ENCODE measurements at places on chromosomes 6 and 20. TPM values are rescaled to one million over a fixed set of nuclear protein-coding genes. Genes with fewer than 3 reads are reported as not detected.

GRCh38 chr6:105373481-105373880 is 29.4 kb downstream of the PREP start:
- DNase-seq: no peak

DNA sequence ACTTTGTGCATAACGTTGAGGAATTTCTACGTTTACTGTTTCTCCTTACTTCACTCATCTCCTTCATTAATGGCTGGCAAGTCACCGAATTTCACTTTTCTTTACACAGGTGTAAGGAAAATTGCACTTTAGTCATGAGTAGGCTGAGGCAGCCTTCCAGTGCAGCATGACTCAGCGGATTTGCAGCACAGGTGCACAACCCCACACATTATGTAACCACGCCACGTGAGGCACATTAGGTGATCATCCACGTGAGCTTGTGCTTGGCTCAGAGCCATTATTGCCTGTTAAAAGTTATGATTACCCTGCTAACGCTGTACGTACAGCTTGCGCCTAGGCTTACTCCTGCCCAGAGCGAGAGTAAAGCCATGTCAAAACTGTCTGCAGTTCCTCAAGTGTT is 158.8 kb downstream of the NKAIN2 start:
- DNase-seq: peak; percentile 34

DNA sequence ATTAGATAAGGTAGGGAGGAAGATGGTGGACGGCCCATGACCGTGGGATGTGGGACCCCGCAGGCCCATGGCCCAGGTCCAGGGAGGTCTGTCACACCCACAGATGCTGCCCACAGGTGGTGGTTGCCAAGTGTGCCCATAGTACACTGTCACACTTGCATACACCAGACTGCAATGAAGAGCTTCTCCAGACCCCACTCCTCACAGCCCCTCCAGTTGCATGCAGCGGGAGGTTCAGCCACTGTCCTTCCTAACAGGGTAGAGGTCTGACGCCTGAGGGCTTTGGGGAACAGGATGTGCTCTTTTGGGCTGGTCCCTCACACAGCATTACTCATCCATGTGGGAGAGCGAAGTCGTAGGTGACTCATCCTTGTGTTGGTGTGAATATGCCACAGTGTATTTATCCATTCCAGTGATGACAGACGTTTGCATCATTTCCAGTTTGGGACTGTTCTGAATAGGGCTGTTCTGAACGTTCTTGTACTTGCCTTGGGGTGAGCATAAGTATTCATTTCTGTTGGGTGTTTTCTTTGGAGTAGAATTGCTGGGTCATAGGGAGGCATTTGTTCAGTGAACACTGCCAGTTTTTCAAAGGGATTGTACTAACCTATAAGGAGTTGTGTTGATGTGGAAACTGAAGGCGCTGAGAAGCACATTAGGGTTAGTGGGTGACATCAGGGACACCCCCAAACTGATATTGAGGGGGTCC is 10.1 kb upstream of the PYGB start:
- DNase-seq: peak; percentile 97

Gene CTSZ
- total RNA-seq: 349 TPM

GRCh38 chr20:15794409-15794808 is 778.8 kb downstream of the KIF16B start:
- no peak for DNase-seq

Gene ARMH2
- not detected for total RNA-seq

GRCh38 chr6:144585217-144585814 is 300.2 kb downstream of the UTRN start:
- peak; percentile 26 for DNase-seq

DNA sequence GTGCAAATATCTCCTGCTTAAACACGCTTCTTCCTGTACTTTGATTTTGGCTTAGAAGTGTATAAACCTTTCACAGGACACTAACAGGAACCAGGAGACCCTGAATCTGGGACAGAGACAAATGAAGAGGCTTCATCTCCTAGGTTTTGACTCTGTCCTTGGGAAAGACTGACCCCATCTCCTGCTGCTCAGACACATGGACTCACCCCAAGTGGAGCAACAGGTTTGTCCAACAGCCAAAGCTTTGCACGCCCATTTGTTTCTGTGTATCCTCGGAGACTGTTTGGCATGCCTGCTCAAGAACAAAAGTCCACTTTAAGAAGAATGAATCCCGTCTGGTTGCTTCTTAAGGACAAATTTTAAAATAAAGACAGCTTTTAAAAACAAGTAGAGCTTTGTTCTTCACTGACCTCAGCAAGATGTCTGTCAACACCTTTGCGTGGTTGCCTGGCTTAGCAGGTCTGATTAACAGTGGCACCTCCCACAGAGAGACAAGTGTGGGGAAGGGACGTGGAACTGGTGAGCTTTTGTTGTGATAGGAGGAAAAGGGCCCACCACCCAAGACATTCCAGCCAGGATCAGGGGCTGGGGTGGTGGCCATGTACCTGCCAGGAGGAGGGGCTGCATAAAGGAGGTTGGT is 202.6 kb downstream of the SOD2 start:
- DNase-seq: no peak

DNA sequence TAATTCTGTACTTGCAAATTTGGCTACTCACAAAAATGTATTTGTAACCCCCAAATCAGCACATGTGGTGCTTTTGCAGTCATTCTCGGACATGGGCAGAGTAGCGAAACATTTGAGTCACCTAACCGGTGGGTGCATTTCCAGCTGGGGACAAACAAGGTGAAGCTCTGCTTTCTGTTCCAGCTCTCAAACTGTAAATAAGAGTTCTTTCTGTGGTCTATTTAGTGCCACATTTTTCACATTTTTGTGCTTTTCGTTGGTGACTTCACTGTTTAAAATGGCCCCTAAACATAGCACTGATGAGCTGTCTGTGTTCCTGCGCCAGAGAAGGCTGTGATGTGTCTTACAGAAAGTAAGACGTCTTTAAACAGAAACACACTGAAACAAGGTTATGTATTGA is 244.5 kb downstream of the CDC5L start:
- no peak for DNase-seq

Gene COL9A3
- not detected for total RNA-seq

Gene CAP2
- total RNA-seq: 16.5 TPM

DNA sequence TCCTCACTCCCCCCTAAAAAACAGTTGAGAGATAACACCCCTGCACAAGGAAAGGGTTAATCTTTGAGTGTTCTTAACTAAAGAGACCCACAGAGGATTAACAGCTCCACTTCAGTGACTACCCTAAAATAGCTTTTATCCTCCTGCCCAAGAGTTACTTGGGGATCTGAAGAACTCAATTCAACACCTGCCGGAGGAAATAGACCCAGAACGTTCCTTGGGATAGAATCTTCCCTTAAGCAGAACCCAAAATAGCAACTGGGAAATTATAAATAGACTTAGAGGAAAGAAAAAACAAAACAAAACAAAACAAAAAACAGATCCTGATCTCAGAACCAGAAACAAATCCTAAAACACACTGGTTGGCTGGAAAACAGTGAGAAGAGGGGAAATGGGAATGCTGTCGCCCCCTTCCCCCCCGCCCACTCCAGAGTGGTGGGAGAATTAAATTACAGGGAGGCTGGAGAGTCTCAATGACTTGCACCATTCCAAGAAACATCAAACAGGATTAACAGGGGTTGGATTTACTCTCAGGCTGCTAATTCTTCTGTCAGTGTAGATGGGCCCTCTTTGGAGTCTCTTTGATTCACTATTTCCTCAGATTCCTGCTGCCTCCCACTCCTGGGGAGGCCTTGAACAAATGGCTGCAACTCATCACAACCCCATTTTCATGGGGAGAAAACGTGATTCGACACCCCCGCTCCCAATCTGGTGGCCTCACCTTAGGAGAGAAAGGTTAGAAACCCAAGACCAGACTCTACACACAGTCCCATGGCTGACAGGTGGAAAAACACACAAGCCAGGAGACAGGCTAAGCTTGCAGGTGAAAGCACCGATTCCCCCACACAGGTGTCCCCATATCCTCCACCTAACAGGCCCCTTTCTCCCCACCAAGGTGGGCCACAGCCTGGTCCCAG is 1.4 kb downstream of the PLAGL2 start:
- no peak for DNase-seq

GRCh38 chr20:60381643-60382400 is 423.6 kb downstream of the CDH26 start:
- no peak for DNase-seq

GRCh38 chr6:150627585-150628025 is 27.9 kb downstream of the PLEKHG1 start:
- DNase-seq: no peak

Gene TMEM200A
- not detected for total RNA-seq

Gene ARFGEF3
- total RNA-seq: 5.5 TPM

GRCh38 chr6:19463250-19463649 is 373.9 kb upstream of the ID4 start:
- no peak for DNase-seq

- DNase-seq: no peak
Observed at GRCh38 chr20:58847463-58847862, 3.2 kb downstream of the GNAS-AS1 start.

DNA sequence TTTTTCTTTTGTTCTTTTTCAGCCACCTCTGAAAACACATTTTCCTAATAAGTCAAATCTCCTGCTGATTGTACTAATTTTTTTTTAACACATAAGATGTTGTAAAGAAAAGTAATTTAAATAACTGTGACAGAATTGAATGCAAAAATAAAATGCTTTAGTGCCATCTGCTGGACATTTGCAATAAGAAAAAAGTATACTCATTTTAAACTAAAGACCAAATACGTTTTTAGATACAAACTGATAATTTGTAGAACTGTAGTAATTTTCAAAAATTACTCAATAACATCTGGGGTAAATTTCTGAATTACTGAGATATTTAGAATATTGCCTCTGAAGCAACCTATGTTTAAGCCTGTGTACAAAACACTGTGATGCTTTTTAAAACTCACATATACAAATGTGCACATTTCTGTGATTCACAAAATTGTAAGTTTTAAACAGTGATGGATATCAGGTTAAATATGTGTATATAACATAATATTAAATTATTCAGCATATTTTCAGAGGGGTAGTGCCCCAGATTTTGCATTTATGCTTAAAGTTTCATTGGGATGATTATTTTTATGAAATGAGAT is 198.7 kb downstream of the RIMS1 start:
- peak; percentile 6 for DNase-seq

- DNase-seq: no peak
Observed at GRCh38 chr6:81376745-81377144, 375.7 kb downstream of the TENT5A start.

GRCh38 chr6:146857980-146858347 is 259.2 kb downstream of the ADGB start:
- no peak for DNase-seq

GRCh38 chr20:21340991-21341697 is 38.0 kb downstream of the XRN2 start:
- no peak for DNase-seq

Data from Caki2 (cell line).